ENCODE measurements at places on chromosomes 4 and X. TPM values are rescaled to one million over a fixed set of nuclear protein-coding genes. Genes with fewer than 3 reads are reported as not detected.

The MAGEA12 gene
- not detected for total RNA-seq

GRCh38 chr4:38923746-38924145 is 56.1 kb downstream of the FAM114A1 start:
- no peak for DNase-seq

- DNase-seq = no peak
Observed at GRCh38 chr4:67874986-67875385, 8.8 kb downstream of the TMPRSS11D start.

The RAB9B gene
- 6.5 TPM for total RNA-seq

- no peak for DNase-seq
Observed at GRCh38 chrX:13927175-13927574, 102.5 kb downstream of the GEMIN8 start.

DNA sequence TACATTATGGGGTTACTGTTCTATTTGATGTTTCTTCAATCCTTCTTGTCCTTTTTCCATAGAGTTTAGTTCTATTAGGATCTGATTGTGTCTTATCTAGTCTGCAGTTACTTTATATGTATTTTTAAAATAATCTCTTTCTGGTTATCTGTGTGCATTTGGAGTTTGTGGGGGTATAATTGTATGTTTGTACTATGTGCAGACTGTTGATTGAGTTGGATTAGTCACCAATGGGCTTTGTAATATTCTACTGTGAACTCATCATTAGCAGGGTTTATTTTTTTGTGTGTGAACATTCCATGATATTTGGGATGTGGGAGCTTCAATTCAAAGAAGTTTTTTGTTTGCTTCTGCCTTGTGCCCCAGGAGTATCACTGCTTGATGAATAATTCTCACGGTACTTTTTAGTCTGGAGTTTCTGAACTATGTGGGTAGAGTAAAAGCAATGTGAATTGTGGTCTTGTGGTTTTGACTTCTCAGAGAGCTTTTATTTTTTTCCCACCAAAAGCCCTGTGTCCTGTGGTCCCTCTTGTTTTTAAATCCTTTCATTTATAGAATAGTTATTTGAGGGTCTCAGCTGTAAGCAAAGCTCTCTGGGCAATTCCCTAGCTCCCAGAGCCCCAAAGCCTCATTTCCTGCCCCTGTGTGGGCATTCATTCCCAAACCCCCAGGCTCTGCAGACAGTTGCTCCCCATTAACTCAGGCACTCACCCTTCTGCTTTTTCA is 127.8 kb downstream of the PHKA2 start:
- no peak for DNase-seq

DNA sequence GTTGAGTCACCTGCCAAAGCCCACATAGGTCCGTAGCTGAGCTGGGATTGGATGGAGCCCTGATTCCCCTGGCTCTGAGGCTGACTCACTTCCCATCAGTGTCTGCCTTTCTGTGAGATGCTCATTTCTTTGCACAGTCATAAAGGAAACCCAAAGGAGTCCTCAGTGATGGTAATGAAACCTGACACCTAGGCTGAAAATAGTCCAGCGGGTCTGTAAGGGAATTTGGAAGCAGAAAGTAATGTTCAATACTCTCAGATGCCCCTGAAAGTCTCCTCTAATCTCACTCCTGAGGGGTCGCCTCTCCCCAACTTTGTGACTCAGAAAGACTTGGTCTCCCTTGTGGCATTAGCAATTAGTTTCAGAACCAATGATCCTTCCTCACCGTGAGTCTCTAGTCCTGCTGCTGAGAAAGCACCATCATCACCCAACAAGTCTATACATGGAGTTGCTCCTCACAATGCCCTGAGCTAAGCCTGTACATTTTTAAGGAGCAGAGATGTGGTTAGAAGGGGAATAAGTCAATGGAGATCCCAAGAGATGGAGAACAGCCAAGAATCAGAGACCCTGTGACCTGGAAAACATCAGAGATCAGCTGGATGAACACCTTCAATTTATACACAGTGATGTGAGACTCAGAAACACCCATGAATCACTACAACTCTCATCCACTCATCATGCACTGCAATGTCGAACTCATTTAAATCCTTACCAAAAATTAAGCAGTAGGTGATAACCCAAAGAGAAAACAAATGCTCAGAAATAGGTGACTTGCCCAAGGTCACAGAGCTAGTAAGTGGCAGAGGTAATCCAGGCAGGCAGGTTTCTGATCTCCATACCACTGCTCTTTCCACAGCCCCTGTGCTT is 219.0 kb upstream of the CPEB2 start:
- no peak for DNase-seq

The XAGE1B gene
- total RNA-seq = not detected

The CLIC2 gene
- 16.7 TPM for total RNA-seq

The MBNL3 gene
- 85.1 TPM for total RNA-seq

DNA sequence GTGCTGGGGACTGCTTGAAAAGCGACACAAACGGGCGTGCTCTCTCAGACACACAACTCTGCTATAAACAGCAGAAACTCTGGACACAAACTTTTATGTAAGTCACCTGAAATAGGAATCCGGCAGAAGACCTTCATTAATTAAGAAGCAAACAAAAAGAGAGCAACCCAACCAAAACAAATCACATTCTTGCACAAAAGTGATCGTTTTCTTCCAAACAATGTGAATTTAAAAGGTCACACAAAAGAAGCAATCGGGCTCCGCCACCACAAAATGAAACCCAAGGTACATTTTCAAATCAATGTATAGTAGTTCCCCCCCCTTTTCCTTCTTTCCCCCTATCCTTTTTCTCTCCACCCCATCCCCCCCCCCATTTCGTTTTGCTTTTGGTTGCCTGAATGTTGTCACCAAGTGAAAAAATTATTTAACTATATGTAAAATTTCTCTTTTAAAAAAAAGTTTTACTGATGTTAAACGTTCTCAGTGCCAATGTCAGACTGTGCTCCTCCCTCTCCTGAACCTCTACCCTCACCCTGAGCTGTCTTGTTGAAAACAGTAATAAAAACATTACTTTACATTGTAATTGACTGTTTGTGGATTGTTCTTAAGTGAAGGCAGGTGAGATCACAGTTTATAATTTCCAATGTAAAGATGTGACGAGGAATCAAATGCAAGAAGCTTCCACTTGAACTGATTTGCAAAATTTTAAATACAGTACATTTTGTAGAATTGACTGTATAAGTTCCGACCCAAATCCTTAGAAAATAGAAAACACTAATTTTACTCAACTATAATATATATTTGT is 2.4 kb downstream of the MAB21L2 start:
- no peak for DNase-seq

- DNase-seq = no peak
Observed at GRCh38 chr4:140816806-140817510, 60.8 kb upstream of the TBC1D9 start.

DNA sequence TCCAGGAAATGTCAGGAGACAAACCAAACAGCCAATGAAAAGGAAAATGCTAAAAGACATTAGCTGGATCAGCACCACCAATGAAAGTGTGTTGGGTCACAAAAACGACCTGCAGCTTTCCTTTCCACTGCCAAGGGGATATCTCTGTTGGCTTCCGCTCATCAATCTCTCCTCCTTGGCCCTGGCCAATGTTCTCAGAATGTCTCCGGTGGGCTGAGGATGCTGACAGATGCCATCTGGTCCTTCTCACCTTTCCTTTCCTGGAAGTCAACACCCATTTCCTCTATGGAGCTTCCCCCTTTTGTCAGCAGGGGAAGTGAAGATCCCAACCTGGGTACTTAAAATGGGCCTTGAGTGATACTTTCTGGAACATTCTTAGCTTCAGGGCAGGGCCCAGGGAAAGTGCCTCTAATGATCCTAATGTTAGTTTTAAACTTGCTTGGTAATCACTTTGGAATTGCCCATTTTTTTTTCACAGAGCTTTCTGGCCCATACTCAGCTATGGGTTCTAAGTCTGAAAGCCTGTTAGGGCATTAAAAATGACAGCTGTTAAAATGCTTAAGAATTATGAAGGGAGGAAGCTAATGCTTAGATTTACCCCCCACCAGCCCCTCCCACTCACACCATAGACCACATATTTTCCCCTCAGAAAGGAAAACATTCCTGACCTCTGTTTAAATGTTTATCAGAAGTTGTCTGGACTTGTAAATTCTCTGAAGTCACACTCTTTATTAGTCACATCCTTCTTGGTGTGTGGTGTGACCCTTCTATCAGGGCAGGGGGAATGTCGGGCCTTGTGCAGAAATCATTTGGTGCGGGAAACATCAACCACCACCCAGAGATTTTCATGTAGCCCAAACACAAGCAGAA is 29.2 kb downstream of the IGFBP7 start:
- DNase-seq = no peak

The UGT2B15 gene
- 0.47 TPM for total RNA-seq

DNA sequence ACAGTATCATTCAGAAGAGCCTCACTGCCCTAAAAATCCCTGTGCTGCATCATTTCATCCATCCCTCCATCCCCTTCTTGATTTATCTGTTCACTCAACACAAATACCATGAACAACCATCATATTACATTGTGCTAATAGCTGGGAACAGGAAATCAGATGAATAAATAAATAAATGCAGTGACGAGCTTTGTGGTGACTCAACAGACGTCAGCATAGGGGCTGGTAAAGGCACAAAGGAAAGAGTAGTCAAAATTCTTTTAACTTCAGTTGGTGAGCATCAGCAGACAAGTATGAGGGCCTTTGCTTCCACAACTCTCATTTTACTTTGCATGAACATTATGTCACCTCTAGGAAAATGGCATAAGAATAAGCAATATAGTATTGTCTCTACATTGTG is 65.5 kb downstream of the EDNRA start:
- DNase-seq = no peak

GRCh38 chrX:147900349-147900748 is 11.4 kb upstream of the FMR1 start:
- DNase-seq = no peak

- DNase-seq = peak; percentile 58
Observed at GRCh38 chrX:75547783-75548182, 24.9 kb upstream of the ZDHHC15 start.

DNA sequence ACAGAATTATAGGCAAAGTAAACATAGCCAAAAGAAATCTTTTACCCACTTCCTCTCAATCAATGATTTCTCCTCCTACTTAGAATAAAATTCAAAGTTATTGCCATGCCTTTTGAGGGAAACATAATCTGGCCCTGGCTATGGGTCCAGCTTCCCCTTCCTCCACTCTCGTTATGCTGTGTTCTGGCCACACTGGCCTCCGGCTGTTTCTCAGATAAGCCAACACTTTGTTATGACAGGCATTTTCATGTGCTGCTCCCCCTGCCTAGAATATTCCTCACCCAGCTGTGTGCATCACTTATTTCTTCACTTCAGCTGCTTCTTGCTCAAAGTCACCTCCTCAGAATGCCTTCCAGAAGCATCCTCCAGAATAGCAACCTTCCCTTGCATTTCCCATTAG is 386.6 kb upstream of the AADAT start:
- no peak for DNase-seq

- no peak for DNase-seq
Observed at GRCh38 chrX:16148896-16149295, 18.4 kb upstream of the MAGEB17 start.

GRCh38 chrX:130083656-130084382 is 26.5 kb downstream of the ELF4 start:
- DNase-seq = no peak

GRCh38 chr4:87910795-87911194 is 64.7 kb upstream of the SPP1 start:
- DNase-seq = no peak

GRCh38 chr4:189659287-189659686 is 281.4 kb upstream of the FRG1 start:
- DNase-seq = no peak

- DNase-seq = no peak
Observed at GRCh38 chr4:114036426-114036825, 57.0 kb upstream of the ARSJ start.

DNA sequence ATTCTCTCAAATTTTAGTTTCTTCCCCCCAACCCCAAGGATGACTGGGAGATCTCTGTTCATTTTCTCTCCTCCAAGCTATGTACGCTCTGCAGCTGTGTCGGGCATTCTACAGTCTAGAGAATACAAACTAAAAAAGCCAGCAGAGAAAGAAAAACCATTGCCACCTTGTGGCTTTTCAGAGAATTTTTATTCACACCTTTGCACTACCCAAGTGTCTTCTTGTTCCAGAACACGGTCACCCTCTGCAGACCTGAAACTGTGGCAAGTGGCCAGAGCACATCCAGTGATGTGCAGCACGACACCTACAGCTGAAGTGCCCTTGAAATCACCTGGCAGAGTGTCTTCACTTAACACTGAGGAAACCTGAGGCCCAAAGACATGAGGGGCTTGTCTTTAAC is 68.6 kb downstream of the CHST7 start:
- DNase-seq = no peak

The AR gene
- 26.2 TPM for total RNA-seq

- DNase-seq = no peak
Observed at GRCh38 chr4:6885953-6886557, 23.6 kb upstream of the TBC1D14 start.

GRCh38 chr4:139525414-139525813 is 30.6 kb downstream of the SETD7 start:
- no peak for DNase-seq

GRCh38 chrX:45806410-45807121 is 605.9 kb upstream of the DIPK2B start:
- DNase-seq = no peak

The TRPC5OS gene
- total RNA-seq = not detected

DNA sequence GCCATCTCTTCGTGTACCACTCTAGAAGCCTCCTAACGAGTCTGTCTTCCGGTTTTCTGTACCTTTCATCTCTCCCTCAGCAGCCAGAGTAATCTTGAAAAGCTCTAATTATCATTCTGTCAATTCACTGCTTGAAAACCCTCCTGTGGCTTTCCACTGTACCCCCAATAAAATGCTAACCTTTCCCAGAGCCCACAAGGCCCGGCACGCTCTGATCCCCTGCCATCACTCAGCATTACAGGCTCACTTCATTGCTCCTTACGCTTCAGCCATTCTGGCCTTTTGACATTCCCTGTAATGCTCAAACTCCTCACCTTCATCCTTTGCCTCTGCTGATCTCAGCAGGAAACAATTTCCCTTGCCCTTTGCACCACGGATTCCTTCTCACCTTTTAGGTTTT is 112.9 kb downstream of the ARHGAP10 start:
- no peak for DNase-seq

The IL13RA2 gene
- 0.83 TPM for total RNA-seq

The SLITRK4 gene
- total RNA-seq = 0.18 TPM

DNA sequence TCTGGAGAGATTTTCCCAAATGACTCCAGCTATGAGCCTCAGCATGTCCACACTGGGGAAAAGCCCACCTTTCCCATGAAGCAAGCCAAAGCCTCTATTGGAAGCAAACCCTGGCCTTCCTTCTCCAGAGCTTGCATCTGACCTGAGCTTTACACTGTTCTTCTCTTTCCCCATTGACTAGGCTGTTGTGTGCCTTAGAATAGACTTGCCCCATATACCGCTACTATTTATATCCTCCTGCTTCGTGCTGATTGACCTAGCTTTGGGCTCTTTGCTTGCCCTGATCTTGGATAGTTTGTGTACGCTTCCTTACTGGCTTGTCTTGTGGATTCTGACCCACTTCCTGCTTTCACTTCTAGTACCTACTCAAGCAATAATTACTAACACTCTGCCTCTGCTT is 30.9 kb downstream of the FAM9B start:
- DNase-seq = no peak

The FRAS1 gene
- total RNA-seq = 12.4 TPM

GRCh38 chr4:67566335-67566734 is 7.8 kb downstream of the STAP1 start:
- DNase-seq = no peak

- DNase-seq = no peak
Observed at GRCh38 chrX:100395781-100396180, 14.3 kb downstream of the PCDH19 start.

Data from ureter (tissue), 1 donor.